ENCODE measurements at places on chromosomes 2 and 18.

GRCh38 chr2:38155015-38155414, 79.1 kb upstream of the CYP1B1 start:
- DNase-seq = no peak

DNA sequence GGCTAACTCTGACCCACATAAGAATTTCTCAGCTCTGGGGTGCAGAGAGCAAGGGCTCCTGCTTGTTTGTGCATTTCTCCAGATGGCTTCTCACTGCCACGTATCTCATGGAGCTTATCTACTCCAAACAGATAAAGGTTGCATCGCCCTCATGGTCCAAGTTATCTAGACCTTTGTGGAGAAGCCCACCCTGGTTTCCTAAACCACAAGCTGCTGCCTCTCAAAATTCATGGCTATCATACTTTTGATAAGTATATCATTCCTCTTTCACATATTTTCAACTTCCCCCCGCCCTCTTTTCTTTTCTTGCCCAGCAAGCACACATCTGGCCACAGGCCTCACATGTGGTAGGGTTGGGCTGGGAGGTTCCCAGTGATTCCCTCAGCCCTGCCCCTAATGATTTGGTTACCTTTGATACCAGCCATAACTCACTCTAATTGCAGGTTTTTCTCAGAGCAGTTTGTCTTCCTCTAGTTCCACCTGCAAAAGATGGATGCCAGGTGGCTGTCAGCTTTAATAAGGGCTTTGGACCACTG, 146.0 kb downstream of the RHBDD1 start:
- DNase-seq = no peak

DNA sequence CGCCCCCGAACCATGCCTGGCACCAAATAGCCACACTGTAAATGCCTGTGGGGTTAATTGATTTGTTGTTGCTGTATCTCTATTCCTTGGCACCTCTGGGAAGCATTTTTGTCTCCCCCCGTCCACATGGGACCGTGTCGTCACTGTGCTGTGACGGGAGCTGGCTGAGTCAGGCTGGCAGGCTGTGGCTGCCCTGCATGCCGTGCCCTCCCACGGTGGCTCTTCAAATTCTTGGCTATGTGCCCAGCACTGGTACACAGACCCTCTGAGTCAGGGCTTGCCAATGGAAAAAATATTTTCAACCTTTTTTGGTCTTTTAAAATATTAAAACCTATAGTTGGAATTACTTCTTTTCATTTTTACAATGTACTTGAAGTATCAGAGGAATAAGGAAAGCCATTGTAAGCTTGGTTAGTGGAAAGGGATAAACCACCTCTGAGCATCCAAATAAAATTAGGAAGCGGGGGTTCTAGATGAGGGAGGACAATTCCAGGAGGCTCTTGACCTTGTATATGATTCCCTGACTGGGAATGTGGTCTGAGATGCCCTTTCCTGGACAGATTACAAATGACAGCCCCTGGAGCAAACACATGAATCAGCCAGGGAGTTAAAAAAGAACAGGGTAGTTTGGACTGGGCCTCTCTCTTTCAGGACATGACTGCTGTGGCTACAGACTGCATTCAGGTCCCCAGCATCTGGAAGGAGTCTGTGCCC, 59.4 kb downstream of the DGKD start:
- peak; percentile 22 for DNase-seq

- no peak for DNase-seq
Observed at GRCh38 chr2:15601681-15602080, 10.0 kb downstream of the DDX1 start.

DNA sequence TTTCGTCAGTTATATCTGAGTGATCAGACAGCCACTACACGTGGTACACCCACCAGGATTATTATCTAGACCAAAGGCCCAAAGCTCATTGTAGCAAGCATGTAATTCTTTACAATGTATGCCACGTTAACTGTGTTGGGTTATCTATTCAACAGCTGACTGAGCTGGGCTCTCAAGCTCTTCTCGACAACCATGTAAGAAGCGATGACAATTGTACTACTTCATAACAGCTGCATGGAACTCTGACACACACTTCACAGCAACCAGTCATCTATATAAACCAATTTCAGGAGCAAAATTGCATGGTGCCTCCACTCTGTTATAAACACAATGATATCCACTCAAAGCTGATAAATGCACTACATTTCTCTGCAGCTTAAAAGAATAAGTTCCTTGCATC, 701.8 kb downstream of the NR4A2 start:
- no peak for DNase-seq

GRCh38 chr2:29698216-29698615, 223.2 kb downstream of the ALK start:
- no peak for DNase-seq

- no peak for DNase-seq
Observed at GRCh38 chr2:34705551-34706247, 1106.6 kb upstream of the FAM98A start.

DNA sequence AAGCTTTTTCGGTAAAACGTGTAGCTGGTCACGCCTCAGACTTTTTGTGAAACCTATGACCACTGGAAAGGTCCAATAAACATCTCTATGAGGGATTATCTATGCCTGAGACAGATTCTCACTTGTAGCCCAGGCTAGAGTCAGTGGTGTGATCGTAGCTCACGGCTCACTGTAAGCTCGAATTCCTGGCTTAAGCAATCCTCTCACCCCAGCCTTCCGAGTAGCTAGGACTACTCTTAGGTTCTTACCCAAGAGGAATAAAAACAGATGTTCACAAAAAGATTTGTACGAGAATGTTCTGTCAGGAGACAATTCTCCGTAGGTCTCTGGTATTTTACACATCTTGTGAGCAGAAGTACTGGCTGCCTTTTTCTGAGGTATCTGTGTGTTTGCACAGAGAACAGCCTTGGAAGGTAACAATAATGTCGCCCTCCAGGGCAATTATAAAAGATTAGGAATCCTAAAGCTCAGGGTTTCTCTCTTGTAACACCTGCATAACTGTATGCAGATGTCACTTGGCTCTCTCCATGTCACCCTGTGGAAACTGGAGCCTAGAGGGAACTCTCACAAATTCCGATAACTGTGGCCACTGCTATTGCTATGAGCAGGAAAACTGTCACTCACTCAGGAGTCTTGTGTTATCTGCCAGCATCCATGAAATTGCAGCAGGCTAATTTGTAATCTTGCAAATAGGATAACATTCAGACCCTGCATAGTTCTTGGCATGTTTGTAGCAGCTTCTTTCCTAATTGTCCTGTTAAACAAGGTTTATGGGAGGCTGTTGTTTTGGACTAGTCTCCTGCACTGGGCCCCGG, 25.5 kb upstream of the RALBP1 start:
- DNase-seq = no peak

GRCh38 chr18:816869-817268, 4.8 kb upstream of the YES1 start:
- no peak for DNase-seq

DNA sequence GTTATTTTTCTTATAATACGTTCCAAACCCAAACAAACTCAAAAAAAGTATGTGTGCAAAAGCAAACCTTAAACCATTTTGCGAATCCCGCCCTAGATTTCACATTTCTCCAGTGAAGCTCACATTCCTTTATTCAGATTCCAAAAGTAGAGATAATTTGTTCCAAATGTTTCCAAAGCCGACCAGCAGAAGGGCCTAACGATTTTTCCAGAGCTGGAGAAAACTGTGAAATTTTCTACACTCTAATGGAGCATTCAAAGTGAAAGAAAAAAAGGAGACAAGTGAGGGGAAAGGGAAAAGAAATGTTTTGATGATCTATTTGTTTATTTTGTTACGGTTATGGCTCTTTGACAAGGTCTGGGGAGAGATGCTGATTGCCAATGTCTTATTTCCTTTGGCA, 286.5 kb upstream of the SLC14A2 start:
- DNase-seq = no peak

DNA sequence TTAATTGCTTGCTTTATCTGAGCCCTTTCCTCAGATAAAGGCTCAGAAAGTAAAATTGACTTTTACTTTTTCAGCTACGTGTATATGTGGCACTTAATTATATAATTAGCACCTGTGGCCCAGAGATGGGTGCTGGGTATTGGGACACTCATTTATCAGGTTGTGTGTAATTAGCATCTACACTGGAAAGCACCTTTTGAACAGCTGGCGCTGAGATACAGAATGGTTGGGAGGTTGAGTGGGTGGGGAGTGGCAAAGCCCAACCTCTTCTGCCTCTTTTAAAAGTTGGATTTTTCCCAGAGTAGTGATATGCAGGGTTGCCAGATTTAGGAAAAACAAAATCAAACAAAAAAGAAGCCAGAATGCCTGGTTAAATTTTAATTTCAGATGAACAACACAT, 23.9 kb downstream of the SPTBN1 start:
- DNase-seq = no peak

- no peak for DNase-seq
Observed at GRCh38 chr2:74577448-74577847, 22.9 kb downstream of the DOK1 start.

DNA sequence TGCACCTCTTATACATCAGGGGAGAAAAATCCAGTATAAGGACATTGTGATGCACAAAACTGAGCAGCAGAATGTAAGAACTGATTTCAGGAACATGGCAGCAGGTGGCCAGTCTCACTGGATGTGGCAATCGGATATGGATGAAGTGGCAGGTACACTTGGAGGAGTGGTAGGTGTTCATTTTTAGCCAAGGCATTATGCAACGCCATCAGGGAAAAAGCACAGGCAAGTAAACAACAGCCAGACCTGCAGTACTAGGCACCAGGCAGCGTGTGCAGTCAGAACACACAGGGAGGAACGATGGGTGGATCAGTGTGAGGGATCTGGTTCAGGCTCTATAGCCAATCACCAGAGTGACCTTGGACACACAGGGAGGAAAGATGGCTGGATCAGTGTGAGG, 77.4 kb upstream of the GCFC2 start:
- no peak for DNase-seq

DNA sequence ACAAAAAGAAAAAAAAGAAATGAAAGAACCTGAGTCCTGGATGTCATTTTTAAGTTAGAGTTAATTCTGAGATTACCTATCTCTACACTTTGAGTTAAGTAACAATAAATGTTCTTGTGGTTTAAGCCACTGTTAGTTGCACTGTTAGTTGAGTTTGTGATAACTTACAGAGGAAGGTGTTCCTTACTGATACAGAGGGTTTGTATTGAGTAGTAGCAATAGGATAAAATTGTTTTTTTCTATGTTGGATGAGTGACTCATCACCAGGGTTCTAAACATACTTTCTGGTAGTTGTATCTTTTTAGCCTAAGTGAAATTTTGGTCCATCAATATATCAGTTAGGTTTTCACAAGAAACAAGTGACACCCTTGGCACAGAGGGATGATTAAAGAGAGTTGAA, 4.0 kb upstream of the LCLAT1 start:
- no peak for DNase-seq

DNA sequence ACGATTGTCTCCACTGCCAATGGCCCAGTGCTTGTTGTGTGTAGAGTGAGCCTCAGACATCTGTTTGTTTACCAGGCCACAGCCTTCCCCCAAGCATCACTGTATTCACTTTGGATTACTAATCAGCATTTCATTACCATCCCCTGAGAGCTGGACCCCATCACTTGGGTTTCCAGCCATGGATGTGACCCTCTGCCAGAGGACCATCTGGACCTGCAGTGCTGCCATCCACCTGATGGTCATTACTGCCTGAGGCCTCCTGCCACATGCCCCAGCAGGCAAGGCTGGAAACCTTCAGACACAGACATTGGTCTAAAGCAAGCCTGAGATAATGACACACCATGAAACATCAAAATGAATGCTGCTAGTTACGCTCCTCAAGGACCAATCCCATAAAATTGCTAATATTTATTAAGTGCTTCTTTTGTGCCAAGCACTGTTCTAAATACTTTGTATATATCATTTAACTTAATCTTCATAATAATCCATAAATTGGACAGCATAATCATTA, 2096.3 kb upstream of the CELF4 start:
- peak; percentile 63 for DNase-seq

DNA sequence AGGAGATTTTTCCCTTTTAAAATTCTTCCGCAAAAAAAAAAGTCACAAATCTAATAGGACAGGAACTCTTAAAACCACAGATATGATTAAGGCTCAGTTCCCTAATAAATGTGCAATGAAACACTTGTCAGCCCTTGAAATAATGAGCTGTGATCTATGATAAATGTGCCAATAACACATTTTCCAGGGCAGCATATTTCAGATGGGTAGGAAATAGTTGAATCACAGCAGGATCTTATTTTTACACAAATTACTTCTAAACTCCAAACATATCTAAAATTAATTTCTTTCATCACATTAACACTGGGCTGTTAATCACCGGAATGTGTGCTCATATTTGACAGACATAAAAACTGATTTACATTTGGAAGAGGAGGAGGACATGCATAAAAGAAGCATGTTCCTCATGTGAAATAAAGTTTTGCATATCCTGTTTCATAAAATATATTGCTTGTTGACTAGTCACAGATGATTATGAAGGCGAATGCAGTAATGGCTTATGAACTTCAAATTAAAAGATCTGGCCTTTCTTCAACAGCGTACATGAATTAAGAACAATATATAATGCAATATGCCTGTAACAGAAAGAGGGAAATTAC, 281.4 kb downstream of the PAX3 start:
- DNase-seq = no peak

DNA sequence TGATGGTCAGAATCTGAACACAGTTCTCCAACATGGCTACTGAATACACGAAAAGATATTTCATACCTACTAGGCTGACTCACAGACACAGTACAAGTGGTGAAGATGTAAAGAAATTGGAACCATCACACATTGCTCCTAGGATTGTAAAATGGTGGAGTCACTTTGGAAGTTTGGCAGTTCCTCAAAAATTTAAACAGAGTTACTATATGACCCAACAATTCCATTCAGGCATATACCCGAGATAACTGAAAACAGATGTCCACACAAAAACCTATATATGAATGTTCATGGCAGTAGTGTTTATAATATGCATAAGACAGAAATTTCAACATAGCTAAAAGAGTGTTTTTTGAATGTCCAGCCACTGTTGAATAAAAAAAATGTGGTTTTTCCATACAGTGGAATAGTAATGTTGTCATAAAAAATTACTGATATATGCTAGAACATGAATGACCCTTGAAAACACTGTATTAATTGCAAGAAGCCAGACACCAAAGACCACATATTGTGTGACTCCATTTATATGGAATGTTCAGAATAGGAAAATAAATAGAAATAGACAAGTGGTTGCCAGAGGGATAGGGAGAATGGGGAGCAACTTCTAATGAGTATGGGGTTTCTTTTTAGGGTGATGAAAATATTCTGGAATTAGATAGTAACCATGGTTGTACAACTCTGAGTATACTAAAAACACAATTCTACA, 10.1 kb downstream of the RMP24 start:
- DNase-seq = no peak

DNA sequence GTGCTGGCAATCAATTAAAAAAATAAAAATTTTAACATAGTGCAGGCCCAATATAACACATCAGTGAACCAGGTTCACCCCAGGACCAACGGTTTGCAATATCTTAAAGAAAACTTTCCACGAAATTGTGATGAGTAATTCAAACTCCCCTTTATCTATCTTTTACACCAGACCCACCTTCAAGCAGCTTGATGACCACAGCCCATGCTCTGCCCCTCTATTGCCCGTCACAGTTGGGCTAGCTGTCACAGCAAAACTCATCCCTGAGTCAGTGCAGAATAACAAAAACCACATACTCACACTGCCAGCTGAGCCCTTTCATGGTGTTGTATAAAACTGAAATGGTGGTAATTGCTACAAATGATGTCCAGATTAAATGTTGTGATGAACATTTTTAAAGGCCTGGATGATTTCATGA, 112.5 kb upstream of the CREB1 start:
- DNase-seq = no peak

Measured in caudate nucleus (tissue), 63 donors.